Thoracic aorta (tissue), 2 donors: ENCODE measurements at places on chromosomes 12 and 14. TPM values are rescaled to one million over a fixed set of nuclear protein-coding genes. Genes with fewer than 3 reads are reported as not detected.

TAS2R14 gene
- 5.4 TPM for total RNA-seq

B4GALNT3 gene
- total RNA-seq = 16.8 TPM

DAO gene
- total RNA-seq = not detected

BIN2 gene
- total RNA-seq = 4.6 TPM

SLC39A5 gene
- not detected for total RNA-seq

NYNRIN gene
- total RNA-seq = 9.5 TPM

PLXNC1 gene
- 8.5 TPM for total RNA-seq

BATF gene
- 3.7 TPM for total RNA-seq

PIP4P1 gene
- total RNA-seq = 13.8 TPM

CIROP gene
- total RNA-seq = 1.1 TPM

CLEC14A gene
- 31.4 TPM for total RNA-seq

KRT86 gene
- total RNA-seq = not detected

FSCB gene
- total RNA-seq = 1.2 TPM

B4GALNT1 gene
- total RNA-seq = 11.0 TPM

STRAP gene
- total RNA-seq = 55.5 TPM

CDK17 gene
- total RNA-seq = 97.6 TPM

ZBTB42 gene
- total RNA-seq = 4.4 TPM

MYH7 gene
- 0.81 TPM for total RNA-seq

LHX5 gene
- total RNA-seq = not detected

STAT6 gene
- total RNA-seq = 185 TPM

FGF6 gene
- not detected for total RNA-seq

BDKRB1 gene
- 1.8 TPM for total RNA-seq

CCDC196 gene
- not detected for total RNA-seq

VRTN gene
- total RNA-seq = not detected

LYZ gene
- total RNA-seq = 91.2 TPM

NPAS3 gene
- total RNA-seq = not detected

PLA2G1B gene
- not detected for total RNA-seq

DEGS2 gene
- 0.28 TPM for total RNA-seq

C1R gene
- 997 TPM for total RNA-seq

OAS1 gene
- total RNA-seq = 15.3 TPM

TAS2R31 gene
- 9.5 TPM for total RNA-seq

SERPINA9 gene
- total RNA-seq = 2.3 TPM

RAB21 gene
- total RNA-seq = 56.4 TPM

AMIGO2 gene
- 10.9 TPM for total RNA-seq

ESPL1 gene
- total RNA-seq = 0.78 TPM

C12orf54 gene
- total RNA-seq = not detected

PSMB11 gene
- not detected for total RNA-seq

ASCL1 gene
- not detected for total RNA-seq

CNTN1 gene
- total RNA-seq = 16.1 TPM

SRGAP1 gene
- total RNA-seq = 24.1 TPM

ZNF219 gene
- 74.2 TPM for total RNA-seq

PLEKHG7 gene
- total RNA-seq = not detected

HPD gene
- 6.8 TPM for total RNA-seq

BBOF1 gene
- 5.6 TPM for total RNA-seq

KCNJ8 gene
- total RNA-seq = 7.0 TPM

LRRC9 gene
- total RNA-seq = not detected

KRT75 gene
- total RNA-seq = not detected

NIN gene
- total RNA-seq = 37.4 TPM

BICD1 gene
- total RNA-seq = 44.7 TPM

KCNMB4 gene
- total RNA-seq = 1.6 TPM

MGP gene
- total RNA-seq = 9,983 TPM

TEDC1 gene
- total RNA-seq = 7.8 TPM

FAM90A1 gene
- total RNA-seq = not detected

CRACR2A gene
- 2.2 TPM for total RNA-seq

IQSEC3 gene
- total RNA-seq = 1.3 TPM

HIF1A gene
- total RNA-seq = 114 TPM

NKX2-1 gene
- not detected for total RNA-seq

PNP gene
- 42.4 TPM for total RNA-seq
